Activated CD4-positive, alpha-beta T cell treated with anti-CD3 and anti-CD28 coated beads, Interleukin-2, amount 50 U/mL, for 24 hours (primary cell): ENCODE measurements at places on chromosomes 6 and 20.

DNA sequence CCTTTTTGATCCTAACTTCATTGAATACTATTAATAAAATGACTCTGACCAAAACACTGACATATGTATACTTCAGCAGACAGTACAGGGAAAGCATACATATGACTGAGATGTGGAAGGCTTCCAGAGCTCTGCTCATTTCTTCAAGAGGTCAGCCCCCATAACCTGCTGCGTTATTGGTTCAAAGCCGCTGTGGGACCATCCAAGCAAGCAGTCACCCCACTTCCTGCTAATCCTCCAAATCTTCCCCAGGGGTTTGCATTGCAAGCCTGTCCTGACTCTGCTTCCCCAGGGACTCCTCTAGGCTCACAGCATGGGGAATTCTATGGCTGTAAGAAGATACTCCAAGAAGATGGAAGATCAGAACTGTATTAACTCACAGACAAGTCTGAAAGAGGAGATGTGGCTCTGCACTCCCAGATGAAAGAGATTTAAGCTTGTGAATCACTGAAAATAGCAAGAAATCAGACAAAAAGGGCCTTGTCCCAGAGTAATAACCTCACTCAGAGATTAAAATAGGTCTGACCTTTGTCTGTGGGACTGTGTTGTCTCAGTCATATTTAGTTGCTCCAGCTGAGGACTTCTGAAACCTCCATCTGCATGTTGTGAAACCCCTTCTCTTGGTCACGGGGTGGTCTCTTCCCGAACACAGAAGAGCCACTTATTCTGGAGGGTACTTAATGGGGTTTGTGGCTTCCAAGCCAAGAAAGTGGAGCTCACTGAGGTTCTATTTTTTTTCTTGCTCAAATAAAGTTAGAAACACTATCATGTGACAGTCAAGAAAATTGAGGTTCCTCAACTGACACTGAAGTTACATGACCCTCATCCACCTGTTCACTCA is 101.5 kb upstream of the MARCKS start:
- DNase-seq, result no peak

- no peak for DNase-seq
Observed at GRCh38 chr6:53795340-53795701, 516 bp downstream of the LRRC1 start.

DNA sequence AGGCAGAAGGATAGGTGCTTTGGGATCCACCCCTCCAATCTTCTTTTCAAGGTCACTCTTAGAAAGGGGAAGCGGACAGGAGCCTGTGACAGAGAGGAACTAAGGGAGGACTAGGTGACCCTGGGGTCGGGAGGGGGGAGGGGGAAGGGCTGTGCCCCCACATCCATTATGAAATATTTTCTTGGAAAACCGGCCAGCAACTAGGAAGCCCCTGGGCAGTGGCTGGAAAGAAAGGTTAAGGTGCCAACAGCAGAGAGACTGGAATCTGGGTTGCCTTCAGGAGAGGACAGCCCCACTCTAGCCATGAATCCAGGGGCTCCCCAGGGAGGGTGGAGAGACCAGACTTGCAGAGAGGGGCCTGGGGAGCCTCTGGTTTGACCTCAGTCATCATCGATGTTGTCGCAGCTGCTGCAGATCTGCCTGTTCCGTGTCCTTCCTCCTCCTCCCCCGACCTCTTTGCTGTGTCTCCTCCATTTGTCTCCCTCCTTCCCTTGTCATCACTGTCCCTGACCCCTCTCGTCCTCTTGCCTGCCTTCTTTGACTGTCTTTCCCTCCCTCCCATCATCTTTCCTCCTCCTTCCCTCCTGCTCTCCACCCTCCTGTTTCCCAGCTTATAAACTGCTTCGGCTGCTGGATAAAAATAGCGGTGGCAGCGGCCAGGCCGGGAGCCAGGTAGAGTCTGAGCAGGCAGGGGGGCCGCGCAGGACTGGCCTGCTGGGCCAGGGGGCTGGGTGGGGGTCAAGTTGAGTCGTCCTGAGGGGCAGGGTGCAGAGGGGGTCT is 3.2 kb downstream of the SLC29A1 start:
- no peak for DNase-seq

GRCh38 chr6:28758818-28759235 is 165.0 kb downstream of the TRIM27 start:
- DNase-seq, result no peak

GRCh38 chr6:121347484-121347883 is 13.2 kb upstream of the TBC1D32 start:
- DNase-seq, result no peak

- no peak for DNase-seq
Observed at GRCh38 chr6:118746145-118746824, 94.9 kb upstream of the CEP85L start.

DNA sequence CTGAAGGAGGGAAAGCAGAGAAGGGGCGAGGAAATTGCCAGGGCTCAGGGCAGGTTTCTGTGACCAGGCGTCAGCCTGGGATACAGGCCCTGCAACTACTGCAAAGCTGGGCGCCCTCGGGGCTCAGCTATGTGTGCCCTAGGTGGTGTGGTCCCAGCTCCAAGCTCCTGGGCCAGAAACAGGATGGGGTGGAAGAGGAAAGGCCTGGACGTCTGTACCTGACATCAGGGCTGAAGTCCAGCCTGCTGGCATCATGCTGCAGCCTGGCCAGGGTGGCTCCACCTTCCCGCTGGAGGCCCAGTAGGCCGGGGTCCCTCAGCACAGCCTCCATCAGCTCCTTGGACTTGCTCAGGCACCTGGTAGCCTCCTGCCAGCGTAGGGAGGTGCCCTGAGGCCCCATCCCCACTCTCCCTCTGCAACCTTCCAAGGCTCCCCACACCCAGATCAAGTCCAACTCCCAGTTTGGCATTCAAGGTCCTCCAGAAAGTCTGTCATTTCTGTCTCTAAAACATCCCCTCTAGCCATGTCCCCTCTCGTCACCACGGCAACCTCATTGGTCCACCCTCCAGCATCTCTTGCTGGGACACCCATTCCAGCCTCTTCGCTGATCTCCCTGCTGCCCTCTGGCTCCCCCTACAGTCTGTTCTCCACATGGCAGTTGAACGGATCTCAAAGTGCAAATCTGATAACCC is 38.2 kb downstream of the KIAA1755 start:
- peak; percentile 46 for DNase-seq

DNA sequence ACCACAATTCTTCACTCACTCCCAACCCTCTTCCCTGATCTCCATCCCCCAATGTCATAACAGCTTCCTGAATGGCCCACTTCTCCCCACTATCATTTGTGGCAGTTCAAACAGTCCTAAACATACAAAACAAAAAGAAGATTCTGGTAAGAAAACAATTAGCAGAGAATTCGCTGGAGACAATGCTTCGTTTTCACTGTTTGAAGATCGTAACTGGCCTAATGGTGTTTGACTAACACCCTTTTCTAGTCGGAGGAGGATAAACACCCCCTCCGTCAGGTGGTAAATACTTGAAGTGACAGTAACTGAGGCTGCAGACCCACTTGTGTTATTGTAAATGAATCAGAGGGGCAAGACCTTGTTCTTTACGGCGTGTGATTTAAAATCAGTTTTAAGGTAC is 3.8 kb downstream of the EYA2 start:
- DNase-seq, result no peak

DNA sequence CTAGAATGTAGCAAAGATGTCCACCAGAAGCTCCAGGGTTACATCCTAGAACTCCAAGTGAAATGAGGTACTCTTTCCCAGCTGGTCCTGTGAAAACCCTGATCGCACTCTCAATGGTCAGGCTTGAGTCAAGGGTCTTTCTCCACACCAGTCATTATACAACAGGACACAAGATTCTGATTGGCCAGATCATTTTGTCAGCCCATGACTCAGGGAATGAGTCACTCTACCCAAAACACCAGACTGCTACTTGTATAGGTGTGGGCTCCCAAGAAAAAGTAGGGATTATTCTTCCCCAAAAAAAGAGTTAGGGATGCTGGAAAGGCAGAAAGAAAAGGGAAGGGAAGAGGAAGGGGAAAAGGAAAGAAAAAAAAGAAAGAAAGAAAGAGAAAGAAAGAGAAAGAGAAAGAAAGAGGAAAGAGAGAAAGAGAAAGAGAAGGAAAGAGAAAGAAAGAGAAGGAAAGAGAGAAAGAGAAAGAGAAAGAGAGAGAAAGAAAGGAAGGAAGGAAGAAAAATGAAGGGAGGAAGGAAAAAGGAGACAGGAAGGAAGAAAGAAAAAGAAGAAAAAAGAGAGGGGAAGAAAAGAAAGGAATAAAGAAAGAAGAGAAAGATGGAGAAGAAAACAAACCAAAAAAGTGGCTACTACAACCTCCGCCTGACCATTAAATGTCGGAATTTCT is 30.5 kb downstream of the ANKEF1 start:
- no peak for DNase-seq

- DNase-seq, result peak; percentile 5
Observed at GRCh38 chr6:41733707-41734665, 1.4 kb downstream of the TFEB start.
